Activated naive CD4-positive, alpha-beta T cell treated with anti-CD3 and anti-CD28 coated beads, Interleukin-2, amount 10 ng/mL, durations not matched to agents 7 days and 5 days (primary cell): ENCODE measurements at places on chromosomes 2 and 18.

DNA sequence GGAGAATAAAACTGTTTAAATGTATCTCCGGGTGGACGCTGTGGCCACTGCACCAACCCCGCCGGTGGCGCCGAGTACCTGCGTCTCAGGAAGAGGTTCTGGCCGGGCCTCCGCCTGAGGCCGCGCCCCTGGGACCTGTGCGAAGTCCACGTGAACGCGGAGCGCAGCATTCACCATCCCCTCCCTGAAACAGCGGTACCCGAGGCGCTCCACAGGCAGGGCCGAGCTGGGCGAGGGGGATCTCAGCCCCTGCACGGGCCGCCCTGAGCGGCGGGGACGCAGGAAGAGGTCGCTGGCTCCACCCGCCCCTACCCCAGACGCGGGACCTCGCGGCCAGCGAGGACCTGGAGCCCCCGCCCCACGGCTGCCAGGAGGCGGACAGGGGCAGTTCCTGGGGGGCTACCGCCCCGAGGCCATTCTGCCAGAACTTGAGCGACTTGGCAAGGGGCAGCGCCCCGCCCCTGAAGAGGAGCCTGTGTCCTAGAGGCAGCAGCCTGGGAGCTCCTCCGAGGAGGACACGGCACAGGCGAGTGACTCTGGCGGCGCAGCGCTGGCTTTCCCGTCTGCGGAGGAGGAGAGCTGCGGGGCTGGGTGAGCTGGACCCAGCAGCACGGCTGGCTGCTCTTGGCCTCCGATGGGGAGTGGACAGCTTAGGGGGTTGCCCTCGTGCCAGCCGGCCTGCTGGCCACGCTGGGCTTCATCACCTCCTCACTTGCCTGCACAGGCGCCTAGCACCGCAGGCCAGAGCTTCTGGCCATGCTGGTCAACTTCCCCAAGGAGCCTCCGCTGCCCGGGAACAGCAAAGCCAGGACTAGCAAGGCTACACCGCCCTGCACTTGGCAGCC lies 9.7 kb upstream of the TEKT4 start:
- DNase-seq, result no peak
- peaks cover 60% of the 10 kb centered on the region for H3K27me3 ChIP-seq
- no peak overlapping the region for H3K4me3 ChIP-seq

DNA sequence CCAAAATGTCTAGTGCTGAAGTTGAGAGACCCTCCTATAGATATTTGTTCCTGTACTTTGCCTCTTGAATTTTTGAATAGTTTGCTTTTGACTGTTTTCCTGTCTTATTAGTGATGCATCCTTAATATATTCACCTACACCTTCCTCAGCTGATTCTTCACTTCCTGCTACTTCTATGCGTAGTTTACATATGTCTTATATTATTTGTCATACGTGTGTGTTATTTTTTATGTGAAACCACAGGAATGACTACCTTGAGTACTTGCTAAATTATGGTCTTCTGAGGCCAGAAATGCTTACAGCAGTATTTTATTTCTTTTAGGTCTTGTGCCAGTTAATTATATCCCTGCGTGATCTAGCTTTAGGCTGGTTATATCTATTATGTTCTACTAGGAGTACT lies 9.9 kb downstream of the UBE2E3 start:
- no peak for DNase-seq
- H3K36me3 ChIP-seq, result no peaks in the 10 kb centered on the region
- H3K4me1 ChIP-seq, result peaks cover 3% of the 10 kb centered on the region
- no peaks in the 10 kb centered on the region for H3K27me3 ChIP-seq
- H3K27ac ChIP-seq, result no peak overlapping the region

GRCh38 chr18:70331456-70332097 lies 42.7 kb downstream of the SOCS6 start:
- H3K36me3 ChIP-seq, result no peaks in the 10 kb centered on the region
- H3K27me3 ChIP-seq, result no peaks in the 10 kb centered on the region
- no peak for DNase-seq
- H3K4me3 ChIP-seq, result no peak overlapping the region

- DNase-seq, result no peak
- no peak overlapping the region for H3K27ac ChIP-seq
- H3K4me1 ChIP-seq, result no peaks in the 10 kb centered on the region
- H3K27me3 ChIP-seq, result no peaks in the 10 kb centered on the region
These were observed 277.2 kb upstream of the HS6ST1 start for GRCh38 chr2:128595763-128596395.

DNA sequence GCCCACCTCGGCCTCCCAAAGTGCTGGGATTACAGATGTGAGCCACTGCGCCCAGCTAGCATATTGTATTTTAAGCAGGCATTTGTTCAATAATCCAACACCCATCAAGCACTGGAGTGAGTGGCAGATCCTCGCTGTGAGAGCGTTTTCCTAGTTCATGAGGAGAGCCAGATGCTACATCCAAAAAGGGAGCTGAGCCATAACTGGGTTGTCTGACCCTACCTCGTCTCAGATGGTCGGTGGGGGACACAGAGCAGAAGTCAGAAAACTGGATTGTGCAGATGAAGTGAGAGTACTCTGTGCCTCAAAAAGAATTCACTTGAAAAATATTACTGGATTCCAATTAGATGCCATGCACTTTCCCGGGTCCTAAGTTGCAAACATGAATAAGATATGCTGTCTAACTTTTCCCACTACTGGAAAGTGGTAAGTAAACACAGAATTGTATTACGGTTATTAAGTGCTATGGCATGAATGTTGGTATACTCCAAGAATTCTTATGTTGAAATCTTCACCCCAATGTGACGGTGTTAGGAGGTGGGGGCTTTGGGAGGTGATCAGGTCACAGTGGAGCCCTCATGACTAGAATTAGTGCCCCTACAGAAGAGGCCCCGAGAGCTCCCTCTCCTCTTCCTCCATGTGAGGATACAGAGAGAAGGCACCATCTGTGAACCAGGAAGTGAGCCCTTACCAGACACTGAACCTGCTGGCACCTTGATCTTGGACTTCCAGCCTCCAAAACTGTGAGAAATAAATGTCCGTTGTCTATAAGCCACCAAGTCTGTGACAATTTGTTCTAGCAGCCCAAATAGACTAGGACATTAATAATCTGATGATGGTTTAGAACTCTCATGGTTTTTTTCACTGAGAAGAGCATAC lies 21.5 kb downstream of the SOWAHC start:
- no peak for DNase-seq
- no peak overlapping the region for H3K4me3 ChIP-seq
- H3K4me1 ChIP-seq, result peaks cover 14% of the 10 kb centered on the region
- no peaks in the 10 kb centered on the region for H3K36me3 ChIP-seq
- H3K27ac ChIP-seq, result no peak overlapping the region
- no peaks in the 10 kb centered on the region for H3K27me3 ChIP-seq

- no peak overlapping the region for H3K4me3 ChIP-seq
- no peak for DNase-seq
- peaks cover 42% of the 10 kb centered on the region for H3K36me3 ChIP-seq
- no peak overlapping the region for H3K27ac ChIP-seq
These were observed 71.6 kb downstream of the C2orf74 start for GRCh38 chr2:61233581-61233980.

DNA sequence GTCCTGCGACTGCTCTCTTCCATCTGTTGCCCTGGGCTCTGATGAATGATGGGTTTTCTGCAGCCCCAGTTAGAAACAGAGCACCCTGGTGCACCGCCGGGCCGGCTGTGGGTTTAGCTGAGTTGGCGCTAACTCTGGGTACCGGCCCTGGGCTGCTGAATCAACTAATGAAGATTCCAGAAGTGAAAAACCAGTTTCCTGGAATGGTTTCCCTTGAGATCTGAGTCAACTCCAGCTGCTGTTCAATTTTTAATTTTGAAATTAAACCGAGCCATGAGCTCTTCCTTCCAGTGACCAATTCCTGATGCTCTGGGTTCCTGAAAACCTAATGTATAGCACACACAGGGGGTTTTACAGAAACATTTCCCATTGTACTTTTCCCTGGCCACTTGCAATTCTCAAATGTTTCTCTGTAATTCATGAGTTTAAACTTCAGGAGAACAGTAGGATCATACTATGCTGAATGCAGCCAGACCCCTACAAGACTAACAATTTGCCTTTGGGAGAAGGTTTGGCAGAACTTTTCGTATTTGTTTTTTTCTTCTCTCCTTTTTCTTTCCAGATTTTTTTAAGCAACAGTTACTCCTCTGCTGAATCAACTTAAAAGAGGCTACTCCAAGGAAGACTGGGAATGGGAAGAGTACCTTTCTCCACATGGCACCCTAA lies 5.5 kb downstream of the COL6A3 start:
- H3K27ac ChIP-seq, result no peak overlapping the region
- H3K4me3 ChIP-seq, result no peak overlapping the region
- no peak for DNase-seq
- no peaks in the 10 kb centered on the region for H3K4me1 ChIP-seq

- H3K4me3 ChIP-seq, result no peak overlapping the region
- no peak for DNase-seq
- peaks cover 68% of the 10 kb centered on the region for H3K36me3 ChIP-seq
These were observed 36.5 kb downstream of the KANSL3 start for GRCh38 chr2:96601382-96602292.

DNA sequence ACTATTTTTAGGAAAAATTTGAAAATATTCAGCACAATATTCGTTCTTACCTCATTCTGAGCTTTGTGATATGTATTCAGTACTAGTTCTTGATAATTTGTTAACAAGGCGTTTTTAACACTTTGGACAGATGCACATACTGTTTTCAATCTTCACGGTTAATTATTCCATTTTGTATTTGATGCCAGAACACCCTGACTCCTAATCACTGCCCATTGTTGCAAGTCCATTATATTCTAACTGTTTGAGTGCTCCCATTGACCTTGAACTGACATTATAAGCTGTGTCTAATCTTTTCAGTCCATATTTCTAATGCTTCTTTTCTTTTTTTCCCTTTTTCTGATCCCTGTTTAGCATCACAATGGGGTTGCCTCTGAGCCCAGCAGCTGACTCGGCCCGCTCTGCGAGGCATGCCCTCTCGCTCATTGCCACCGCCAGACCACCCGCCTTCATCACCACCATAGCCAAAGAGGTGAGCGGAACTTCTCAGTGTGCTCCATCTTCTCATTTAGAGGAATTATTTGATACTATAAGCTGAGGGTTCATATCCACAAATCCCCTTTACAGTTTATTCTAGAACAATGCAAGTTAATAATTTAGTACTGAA lies 211.3 kb upstream of the BOD1L2 start:
- peaks cover 14% of the 10 kb centered on the region for H3K36me3 ChIP-seq
- DNase-seq, result no peak
- no peak overlapping the region for H3K27ac ChIP-seq
- no peaks in the 10 kb centered on the region for H3K27me3 ChIP-seq
- H3K4me3 ChIP-seq, result no peak overlapping the region
- no peaks in the 10 kb centered on the region for H3K4me1 ChIP-seq

GRCh38 chr2:113041871-113042270 lies 10.8 kb downstream of the IL36B start:
- no peak overlapping the region for H3K4me3 ChIP-seq
- H3K27me3 ChIP-seq, result peaks cover 16% of the 10 kb centered on the region
- no peak for DNase-seq

GRCh38 chr18:52738946-52739345 lies 398.9 kb downstream of the DCC start:
- no peak overlapping the region for H3K4me3 ChIP-seq
- no peaks in the 10 kb centered on the region for H3K4me1 ChIP-seq
- H3K27ac ChIP-seq, result no peak overlapping the region
- H3K27me3 ChIP-seq, result no peaks in the 10 kb centered on the region

DNA sequence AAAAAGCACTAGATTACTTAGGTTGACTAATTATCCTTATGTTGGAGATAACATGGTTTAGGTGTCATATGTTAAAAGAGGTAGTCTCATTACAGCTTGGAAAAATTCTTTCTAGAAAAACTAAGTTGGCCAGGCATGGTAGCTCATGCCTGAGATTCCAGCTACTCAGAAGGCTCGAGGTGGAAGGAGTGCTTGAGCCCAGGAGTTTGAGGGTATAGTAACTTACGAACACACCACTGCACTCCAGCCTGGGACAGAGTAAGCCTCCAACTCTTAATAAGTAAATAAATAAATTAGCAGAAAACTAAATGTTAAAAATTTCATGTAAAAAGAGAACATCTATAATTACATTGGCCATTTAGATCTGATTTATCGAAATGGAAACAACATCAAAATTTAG lies 177.2 kb downstream of the NR4A2 start:
- H3K27me3 ChIP-seq, result no peaks in the 10 kb centered on the region
- H3K4me3 ChIP-seq, result no peak overlapping the region
- DNase-seq, result no peak
- H3K4me1 ChIP-seq, result no peaks in the 10 kb centered on the region
- no peak overlapping the region for H3K27ac ChIP-seq

DNA sequence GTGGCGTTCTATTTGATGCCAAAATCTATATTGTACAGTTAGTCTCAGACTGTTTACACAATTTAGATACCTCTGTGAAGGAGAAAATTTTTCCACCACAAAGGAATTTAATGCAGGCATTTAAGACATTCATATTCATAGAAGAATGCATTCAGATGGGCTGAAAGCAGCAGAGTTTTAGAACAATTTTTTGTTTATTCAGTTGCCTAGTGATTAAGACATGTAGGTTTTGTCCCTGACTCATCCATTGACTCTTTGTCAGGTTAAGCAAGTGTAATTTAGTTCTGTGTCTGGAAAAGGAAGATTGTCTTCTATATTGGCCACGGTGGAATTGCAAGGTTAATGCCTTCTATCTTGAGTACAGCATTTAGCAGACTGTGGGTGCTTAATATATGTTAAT lies 515.0 kb downstream of the PARD3B start:
- no peaks in the 10 kb centered on the region for H3K27me3 ChIP-seq
- no peak overlapping the region for H3K4me3 ChIP-seq
- no peak overlapping the region for H3K27ac ChIP-seq

- no peak overlapping the region for H3K4me3 ChIP-seq
- DNase-seq, result no peak
- no peaks in the 10 kb centered on the region for H3K27me3 ChIP-seq
- no peak overlapping the region for H3K27ac ChIP-seq
These were observed 565.5 kb upstream of the CHAC2 start for GRCh38 chr2:53202063-53202462.

DNA sequence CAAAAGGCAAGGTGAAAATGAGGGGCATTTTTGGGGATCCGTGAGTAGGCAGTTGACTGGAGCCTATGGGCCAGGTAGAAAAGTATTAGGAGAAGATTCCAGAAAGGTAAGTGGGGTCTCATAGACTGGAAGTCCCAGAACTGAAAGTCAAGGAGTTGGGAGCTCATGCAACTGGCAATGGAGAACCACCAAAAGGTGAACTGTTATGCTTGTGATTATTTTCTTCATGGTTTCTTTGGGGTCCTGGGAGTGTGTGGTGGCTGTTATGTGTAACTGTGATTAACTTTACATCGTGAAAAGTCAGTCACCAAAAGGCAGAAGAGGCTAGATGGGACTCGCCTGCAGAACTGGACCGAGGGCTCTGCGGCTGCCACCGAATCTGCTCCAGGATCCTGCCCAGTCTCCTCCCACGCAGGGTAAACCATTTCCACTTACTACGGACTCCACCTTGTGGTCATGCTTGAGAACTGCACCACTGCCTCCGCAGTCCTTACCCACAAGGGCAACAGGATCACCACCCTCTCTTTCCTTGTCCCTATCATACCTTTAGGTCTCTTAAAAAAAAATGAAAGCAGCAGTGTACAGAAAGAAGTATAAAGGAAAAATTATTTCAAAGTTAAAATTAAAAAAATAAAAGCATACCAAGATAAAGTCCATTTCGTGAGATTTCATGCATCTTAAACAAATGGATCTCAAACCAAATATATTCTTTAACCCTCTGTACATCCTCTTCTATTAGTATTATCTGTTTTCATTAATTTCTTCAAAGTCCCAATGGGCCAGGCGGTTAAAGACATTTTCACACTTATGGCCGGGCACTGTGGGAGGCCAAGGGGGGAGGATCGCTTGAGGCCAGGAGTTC lies 15.6 kb upstream of the CEP68 start:
- peaks cover 3% of the 10 kb centered on the region for H3K27me3 ChIP-seq
- peaks cover 24% of the 10 kb centered on the region for H3K4me1 ChIP-seq
- H3K36me3 ChIP-seq, result peaks cover 13% of the 10 kb centered on the region
- H3K27ac ChIP-seq, result no peak overlapping the region
- no peak overlapping the region for H3K4me3 ChIP-seq
